ENCODE measurements at places on chromosomes 6 and 20.

DNA sequence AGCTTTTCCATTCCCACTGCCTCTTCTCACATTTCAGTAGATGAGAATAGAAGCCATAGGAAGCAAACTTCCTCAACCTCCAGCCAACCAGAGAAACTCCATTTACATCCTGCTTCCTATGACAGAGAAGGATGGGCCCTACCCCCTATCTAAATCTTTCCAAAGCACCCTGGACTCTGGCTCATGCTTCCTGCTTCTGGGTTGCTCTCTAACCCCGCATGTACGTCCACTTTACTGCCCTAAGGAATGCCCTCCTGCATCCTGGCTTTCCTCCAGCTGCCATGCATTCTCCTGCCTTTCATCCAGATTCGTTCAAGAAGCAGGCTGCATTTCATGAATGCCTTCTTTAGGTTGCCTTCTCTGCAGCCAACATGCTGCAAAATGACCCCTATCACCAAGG, 91.9 kb downstream of the FAM217A start:
- DNase-seq, result no peak

DNA sequence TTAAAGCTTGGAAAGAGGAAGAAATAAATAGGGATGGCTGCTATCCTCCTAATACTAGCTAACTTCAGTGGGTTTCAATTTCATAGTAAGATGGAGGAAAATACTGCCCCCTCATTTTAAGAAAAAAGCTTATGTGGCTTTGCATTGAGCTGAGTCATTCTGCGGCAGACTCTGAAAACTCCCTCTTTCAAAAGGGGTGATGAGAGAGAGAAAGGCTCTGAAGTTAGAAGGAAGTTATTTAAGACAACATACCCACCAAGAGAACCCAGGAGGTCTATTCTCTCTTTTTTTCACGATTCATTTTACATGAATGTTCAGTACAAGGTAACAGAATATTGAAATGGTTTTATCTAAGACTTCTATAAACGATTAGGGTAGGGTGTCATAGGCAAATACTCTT, 4.5 kb downstream of the PRDM13 start:
- DNase-seq, result no peak

DNA sequence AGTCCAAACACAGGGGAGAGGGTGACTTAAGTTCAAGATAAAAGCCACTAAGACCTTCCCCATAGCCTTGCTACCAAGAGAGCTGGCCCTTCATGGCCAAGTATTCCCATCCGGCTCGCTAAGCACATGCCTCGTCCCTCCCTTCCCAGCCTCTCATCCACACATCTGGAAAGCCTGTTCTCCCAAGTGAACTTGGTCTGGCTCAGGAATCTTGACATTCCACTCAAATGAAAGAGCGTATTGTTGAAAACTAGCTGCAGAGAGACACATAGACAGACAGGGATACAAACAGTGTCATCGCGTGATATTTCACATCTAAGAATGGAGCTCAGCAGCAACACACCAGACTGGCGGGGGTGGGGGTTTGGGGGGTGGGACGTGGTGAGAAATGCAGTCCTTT, 182.8 kb upstream of the FOXQ1 start:
- no peak for DNase-seq

- DNase-seq, result no peak
These were observed 61.2 kb downstream of the GFOD1 start for GRCh38 chr6:13425943-13426931.

GRCh38 chr6:2468601-2468955, 223.2 kb upstream of the GMDS start:
- no peak for DNase-seq

- DNase-seq, result no peak
These were observed 80.2 kb downstream of the PLCB1 start for GRCh38 chr20:8212286-8212685.

- no peak for DNase-seq
These were observed 25.6 kb upstream of the FUCA2 start for GRCh38 chr6:143536866-143537691.

- no peak for DNase-seq
These were observed 1.2 kb downstream of the RPS21 start for GRCh38 chr20:62387933-62388635.

DNA sequence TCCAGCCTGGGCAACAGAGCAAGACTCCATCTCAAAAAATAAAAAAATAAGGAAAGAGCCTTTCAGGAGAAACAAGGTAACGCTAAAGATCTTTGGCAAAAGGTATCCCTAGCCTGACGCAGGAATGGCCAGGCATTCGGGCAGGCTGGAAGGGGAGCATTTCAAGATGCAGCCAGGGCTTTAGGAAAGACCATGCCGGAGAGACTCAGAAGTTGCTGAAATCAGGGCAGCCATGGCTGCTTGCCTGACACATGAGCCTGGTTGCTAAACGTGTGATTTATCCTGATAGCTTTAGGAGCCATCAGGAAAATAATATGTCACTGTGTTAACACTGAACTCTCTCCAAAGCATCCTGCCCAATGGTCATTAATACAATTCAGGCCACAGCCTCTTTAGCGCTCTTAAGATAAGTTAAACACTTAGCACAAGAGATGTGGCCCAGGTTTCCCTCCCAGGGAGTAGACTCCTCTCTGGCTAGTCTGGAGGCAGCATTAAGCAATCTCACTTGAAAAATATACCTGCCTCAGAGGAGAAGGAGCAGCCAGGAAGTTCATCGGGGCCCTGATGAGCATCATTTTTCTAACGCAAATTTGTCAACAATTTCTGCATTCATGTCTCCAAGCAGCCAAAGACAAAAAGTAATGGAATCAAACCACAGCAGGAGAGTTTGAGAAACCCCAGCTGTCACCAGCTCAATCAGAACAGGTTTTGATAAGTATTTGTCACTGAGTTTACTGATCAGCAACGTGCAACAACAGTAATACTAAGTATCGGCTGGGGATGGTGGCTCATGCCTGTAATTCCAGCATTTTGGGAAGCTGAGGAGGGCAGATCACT, 200.0 kb downstream of the ZMYND8 start:
- DNase-seq, result no peak

GRCh38 chr20:44732327-44732726, 13.3 kb upstream of the KCNK15 start:
- no peak for DNase-seq

- no peak for DNase-seq
These were observed 142.1 kb downstream of the MYB start for GRCh38 chr6:135323202-135323668.

GRCh38 chr6:28769626-28770402, 154.0 kb downstream of the TRIM27 start:
- no peak for DNase-seq

DNA sequence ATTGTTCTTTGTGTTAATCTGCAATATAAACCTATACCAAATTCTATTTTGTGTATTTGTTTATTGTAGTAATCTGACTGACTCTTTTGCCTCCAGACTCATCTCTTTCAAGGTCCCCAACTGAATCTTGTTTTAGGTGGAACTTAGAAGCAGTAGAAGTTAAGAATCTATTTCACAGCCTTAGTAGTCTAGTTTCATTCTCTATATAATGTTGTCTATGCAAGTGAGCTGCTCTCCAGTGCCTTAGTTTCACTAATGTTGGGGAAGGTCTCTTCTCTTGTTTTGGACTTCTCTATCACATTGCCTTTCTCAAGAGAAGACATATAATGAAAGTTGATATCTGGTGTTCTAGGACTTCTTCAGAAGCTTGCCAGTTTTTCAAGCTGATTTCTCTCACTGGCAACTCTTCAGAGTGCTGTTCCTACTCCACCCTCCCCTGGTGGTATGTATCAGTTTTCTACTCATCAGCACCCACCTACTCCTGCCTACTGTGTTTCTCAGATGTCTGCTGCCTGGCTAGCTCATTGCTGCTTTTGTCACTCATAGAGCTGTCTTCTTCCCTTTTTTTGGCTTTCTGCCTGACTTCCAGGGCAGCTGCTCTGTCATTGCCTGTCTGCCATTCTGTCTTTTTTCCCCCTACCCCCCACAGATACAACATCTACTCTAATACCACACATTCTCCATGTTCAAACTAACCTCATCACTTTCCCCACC, 82.1 kb downstream of the PTPRA start:
- no peak for DNase-seq

DNA sequence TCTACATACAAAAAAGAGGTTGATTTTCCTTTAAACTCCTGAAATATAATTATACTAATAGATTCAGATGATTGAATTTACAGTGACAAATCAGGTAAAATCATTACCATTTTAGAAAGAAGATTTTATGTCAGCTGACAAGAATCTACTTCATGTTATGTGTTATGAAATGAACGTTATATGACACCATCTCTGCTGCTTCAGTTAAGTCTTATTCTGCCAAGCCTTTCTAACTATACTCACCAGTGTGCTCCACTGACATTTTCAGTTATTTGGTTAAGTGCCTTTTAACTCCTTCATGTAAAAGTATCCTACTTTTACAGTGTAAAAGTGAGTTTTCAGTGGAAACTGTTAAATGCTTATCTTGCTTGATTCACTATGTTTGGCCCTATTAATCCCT, 80.4 kb downstream of the RWDD2A start:
- DNase-seq, result no peak

DNA sequence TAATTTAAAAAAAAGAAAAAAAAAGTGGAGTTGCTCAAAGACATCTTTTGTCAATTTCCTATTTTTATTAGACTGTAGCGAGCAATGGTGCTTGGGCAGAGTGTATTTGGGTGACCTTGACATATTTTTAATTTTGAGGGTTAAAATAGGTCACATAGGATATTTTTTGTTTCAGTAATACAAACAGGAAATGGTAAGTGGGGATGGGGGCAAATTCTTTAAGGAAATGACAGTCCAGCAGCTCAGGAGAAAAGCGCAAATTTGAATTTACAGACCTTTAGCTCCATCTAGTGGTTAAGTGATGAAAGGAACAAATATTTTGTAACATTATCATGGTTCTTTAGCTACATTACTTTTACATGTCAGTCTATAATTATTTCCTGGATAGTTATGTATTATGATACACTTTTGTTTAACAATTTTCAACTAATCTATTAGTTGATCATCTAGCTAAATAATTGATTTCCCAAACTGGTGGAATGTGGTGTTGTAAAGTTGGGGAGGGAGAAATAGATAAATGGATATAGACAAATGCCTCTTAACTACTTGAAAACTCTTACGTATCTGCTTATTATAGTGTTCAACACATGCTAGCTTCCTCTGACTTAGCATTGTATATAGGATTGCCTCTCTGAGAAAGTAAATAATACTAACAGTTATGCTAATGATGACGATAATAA, 10.0 kb downstream of the CITED2 start:
- no peak for DNase-seq

GRCh38 chr6:15444881-15445280, 199.0 kb downstream of the JARID2 start:
- DNase-seq, result no peak

DNA sequence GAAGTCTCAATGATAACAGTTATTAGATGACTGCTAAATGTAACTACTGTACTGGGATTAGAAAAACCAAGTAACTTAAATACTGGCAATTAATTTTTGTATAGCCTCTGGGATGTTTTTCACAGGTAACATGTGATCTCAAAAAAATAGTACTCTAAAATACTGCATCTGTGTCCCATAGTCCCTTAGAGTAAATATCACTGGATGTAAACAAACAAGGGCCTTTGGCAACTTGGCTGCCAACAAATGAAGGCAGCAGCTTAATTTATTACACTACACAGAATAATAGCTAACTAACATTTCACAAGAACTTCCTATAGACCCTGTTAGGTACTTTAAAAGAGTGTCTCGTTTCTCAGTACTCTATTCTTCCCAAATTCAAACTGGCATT, 14.0 kb downstream of the ARHGAP18 start:
- DNase-seq, result no peak

DNA sequence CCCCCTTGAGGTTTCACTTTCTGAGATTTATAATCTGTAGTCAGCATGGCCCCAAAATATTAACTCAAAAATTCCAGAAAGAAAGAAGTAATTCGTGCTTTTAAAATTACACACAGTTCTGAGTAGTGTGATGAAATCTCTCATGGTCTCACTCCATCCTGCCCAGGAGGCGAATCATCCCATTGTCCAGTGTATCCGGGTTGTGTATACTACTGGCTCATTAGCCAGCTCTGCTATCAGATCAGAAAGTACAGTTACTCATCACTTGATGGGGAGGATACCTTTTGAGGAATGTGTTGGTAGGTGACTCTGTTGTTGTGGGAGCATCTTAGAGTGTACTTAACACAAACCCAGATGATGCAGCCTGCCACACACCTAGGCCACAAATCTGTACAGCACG, 65.2 kb downstream of the CDC5L start:
- no peak for DNase-seq

Data from cortex of kidney (tissue), 1 donor.